ENCODE measurements at places on chromosomes 4 and X.

GRCh38 chr4:48065587-48066052, 49.0 kb downstream of the NIPAL1 start:
- no peak for DNase-seq

DNA sequence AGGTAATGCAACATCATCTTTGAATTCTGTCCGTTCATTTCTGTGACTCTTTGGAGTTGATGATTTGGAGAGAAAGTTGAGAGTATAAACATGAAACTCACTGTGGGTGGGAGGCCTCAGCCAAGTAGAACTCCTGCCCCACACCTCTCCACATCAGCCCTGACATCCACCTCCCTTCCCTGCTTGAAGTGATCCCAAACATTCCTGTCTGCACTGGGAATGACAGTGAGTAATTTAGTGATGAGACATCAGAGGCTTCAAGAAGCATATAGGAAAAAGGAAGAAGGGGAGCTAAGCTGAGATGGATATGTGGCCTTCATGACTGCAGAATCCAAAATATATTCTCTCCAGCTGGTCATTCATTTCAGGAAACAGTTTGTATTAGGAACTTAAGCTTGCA, 151.8 kb downstream of the SPATA18 start:
- DNase-seq, result no peak

DNA sequence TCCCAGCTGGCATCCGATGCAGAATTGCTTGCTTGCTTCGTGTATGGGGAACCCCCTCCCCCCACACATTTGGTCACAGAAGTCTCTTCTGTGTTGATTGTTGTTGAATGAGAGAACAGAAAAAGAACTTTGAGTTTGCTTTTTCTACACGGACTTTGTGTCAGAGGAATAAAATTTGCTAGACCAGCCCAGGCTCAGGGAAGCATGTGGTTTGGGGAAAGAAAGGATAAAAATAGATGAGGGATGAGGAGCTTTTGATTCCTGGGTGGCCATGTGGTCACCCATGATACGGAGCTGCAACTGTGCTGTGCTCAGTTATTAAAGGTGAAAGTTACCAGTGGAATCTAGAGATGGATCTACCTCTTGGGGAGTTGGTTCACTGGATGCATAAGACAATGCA, 34.2 kb upstream of the ESX1 start:
- no peak for DNase-seq

GRCh38 chr4:162838671-162839070, 328.0 kb downstream of the NAF1 start:
- DNase-seq, result no peak

DNA sequence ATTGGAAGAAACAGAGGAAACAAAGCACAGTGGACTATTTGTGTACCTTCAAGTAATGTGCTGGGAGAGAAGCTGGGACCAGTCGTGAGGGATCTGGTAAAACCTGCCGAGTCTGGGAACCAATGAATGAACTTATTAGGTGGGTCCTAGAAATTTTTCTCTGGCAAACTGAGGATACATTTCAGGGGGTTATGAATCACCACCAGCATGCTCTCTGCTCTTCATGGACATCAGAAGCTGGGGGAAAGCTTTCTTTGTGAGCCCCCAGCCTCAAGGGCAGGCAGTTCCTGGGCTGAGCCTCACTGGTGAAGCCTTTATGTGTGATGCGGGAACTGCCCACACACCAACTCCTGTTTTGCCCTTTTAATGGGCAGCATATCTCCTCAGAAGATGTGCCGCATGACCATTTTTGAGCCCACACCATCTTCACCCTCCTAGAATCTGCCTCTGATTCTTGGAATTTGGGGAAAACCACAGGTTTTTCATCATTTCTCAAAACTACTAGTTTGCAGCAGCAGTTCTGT, 95.4 kb upstream of the ENPP6 start:
- DNase-seq, result no peak

DNA sequence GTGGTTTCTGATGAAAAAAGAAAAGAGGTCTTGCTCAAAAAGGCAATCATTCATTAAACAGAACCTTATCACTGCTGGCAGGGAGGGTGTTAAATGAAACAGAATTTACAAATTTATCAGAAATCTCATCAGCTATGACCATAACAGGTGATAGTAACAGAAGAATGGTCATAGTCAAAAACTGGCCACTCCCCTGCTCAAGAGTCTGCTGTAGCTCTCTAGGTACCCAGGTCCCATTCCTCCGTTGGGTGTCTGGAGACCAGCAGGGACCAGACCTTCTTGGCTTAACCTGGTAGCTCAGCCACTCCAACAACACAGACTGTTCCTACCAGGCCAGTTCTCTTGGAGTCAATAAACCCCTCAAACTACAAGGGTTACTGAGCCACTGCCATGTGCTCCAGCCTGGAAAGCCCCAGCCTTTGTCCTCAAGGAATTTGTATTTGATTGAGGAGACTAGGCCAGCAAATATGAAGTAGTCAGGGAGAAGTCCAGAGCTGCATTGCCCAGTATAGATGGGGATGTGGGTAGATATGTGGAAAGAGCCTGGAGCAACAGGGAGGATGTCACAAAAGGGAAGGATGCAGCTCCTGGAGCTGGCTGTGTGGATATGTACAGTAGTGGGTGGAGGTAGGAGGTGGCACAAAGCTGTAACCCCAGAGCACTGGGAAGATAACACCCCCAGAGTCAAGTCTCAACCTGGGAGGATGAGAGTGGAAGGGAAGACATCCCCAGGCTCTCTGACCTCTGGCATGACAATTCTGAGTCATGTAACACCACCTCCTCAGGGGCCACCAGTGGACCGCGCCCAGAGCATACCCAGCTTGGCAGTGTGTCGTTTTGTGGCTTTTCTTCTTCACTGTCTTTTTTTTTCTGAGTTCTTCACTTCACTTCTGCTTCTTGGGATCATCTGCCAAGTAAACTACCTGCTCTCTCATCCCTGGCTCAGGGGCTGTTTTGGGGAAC, 21.9 kb downstream of the RASL11B start:
- no peak for DNase-seq

DNA sequence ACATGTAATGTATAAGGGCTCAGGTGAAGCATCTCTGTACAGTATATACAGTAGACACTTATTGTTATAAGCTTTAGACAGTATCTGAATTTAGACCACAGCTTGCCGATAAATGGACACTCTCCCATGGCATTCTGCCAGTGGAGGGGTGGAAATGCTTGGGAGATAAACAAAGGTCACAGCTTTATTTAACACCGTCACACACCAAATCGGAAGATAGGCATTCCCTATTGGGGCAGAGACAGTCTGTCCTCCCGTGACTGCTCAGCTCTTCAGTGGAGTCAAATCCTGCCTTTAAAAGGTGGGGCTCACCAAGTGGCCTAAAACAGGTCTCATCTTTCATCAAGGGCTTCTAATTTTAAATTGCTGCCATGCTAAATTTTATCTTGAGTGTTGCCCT, 178.8 kb downstream of the CAMK2D start:
- DNase-seq, result no peak

GRCh38 chrX:348461-349117, 30.0 kb upstream of the GTPBP6 start:
- DNase-seq, result no peak

GRCh38 chrX:84182516-84182915, 5.5 kb downstream of the RPS6KA6 start:
- no peak for DNase-seq

DNA sequence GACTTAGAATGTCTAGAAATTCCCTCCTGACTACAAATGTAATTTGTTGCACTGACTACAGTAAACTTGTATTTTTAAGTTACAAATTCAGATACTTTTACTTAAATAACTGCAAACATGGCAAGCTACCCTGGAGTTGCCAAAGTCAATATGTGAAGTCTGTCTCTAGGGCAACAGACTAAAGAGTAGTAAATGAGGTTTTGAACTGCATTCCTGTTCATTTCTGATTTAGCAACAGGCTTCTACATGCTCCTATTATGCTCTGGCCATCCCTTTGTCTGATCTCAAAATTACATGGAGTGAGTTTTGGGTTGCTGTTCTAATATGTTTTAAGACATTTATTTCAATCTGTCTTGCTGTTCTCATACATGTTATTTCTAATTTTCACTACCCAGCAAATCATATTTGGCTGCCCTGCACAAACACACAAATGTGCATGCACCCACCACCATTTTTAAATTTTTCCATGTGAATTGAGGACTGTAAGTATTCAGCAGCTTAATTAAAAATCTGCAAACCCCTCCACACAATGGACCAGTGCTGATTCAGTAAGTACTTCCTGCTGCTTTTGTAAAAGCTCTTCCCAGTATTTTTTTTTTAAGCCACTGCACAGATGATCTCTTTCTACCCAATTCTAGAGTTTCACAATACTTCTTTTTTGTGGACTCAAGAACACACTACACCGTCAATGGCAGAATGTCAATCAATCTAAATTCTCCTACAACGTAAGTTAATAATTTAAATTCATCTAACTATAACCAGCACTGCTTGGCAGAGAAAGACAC, 26.7 kb downstream of the SH3RF1 start:
- no peak for DNase-seq

- no peak for DNase-seq
Measured at GRCh38 chr4:53906606-53907190, 157.7 kb downstream of the CHIC2 start.

- no peak for DNase-seq
Measured at GRCh38 chr4:66863481-66863880, 681.8 kb downstream of the CENPC start.

DNA sequence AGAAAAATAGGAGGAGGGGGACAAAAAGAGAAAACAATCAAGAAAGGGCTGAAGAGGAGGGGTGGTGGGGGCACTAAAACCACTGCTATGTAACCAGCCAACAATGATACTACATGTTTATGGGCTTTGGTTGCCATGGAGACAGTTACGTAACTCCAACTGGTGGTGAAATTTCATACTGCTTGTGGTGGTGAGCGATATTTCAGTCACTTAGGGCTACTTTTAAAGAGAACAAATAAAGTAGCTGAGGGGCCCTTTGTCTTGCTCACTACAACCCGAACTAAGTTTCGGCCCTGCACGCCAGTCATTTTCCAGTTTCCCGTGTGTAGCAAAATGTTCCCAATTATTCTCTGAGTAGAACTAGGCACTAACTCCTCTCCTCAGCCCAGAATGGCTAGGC, 275.2 kb upstream of the EDA2R start:
- no peak for DNase-seq

GRCh38 chr4:1725521-1725920, 4.2 kb downstream of the TACC3 start:
- DNase-seq, result no peak

DNA sequence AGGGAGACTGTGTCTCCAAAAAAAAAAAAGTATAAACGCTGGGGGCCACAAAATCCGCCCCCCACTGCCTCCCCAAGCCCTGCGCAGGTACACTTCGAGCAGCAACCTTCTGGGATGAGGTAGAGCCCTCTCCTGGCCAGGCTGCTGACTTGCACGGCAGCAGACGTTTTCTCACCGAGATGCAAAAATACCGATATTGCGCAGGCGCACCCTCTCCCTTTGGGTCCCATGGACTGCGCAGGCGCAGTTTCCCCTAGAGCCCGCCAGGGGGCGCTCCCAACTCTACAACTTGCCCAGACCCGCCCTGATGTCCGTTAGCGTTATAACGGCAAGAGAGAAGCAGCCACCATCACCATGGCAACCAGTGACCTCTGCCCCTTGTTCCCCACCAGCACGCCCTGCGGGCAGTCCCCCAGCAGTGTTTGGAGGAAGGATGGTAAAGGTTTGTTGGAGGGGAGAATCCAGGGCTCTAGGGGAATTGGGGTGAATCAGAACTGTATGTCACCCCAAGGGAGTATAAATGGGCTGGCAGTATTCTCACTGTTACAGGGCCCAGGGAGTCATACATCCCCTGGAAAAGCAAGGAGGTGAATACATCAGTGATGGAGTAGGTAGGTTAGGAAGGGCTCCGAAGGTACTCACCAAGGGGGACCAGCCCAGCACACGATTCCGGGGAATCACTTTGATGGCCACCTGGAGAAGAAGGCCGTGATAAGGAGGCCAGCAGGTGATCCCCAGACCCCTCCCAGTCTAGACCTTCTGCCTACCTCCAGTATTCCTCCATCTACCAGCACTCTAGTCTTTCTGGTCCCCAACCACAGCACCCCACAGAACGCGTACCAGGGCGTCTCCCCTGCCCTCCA, 1.5 kb downstream of the PIM2 start:
- DNase-seq, result peak; percentile 84

DNA sequence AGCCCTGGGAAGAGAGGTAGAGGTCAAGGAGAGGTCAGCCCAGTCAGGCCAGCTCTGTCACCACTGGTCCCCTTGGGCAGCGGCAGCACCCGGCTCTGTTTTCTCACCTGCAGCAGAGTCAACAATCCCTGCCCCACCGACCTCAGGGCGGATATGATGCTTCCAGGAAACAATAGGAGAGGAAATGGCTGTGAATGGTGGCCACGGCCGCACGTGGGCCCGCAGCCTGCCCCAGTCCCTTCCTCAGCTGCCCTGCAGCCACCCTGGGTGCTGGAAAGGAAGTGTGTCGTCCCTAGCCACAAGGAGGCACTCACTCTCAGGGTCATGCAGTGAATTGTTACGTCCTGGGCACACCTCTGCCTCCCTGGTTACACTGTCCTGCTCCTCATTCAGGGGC, 92.5 kb upstream of the ENPP6 start:
- DNase-seq, result peak; percentile 49

DNA sequence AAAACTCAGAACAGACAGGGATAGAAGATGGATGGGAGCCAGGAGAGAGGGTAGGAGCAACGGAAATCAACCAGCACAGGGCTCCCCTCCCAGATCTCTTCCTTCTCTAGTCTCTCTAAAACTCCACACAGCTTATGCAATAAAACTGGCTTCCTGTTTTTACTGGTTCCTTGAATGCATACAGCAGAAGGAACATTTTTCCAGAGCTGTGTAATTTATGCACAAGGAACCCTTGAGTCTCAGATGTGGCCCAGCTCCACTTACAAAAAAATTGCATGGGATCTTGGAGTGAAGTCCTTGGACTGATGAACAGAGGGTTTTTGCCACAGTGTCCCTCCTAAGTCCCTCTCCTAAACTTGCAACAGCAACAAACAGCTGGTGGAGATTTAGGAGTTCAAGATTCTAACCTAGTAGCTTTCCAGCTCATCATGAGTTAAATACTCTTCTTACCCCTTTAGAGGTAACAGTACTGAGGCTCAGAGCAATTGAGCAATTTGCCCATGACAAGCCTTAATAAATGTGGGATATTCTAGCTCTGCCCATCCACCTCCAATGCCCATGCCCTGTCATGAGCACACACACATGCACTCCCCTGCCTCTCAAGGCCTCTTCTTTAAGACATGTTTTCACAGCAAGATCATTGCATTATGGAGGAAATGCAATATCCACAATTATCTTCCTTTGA, 18.4 kb upstream of the CC2D2A start:
- no peak for DNase-seq

DNA sequence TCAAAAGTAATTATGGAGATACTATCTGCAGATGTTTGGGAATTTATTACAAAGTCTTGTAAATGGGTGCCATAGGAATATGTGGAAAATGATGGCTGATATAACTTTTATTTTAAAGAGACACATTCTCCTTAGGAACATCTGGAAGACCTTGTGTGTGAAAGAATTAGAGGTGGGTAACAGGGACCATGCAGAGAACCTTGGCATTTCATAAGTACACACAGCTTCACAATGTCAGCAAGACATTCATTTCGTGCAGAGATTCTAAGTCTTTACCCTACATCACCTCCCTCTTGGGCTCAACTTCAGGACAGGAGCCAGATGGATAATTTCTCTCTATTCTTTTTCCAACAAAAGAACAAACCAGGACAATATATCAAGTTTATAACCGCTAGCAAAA, 458.1 kb upstream of the INTU start:
- no peak for DNase-seq

Data from memory B cell (primary cell).